Suppressor macrophage (primary cell): ENCODE measurements at places on chromosomes 5 and 9.
A peak's percentile ranks its signal among the peaks of the same experiment; 100 is the strongest.

GRCh38 chr5:1648806-1649205 lies 125.0 kb upstream of the LPCAT1 start:
- no peak for DNase-seq

DNA sequence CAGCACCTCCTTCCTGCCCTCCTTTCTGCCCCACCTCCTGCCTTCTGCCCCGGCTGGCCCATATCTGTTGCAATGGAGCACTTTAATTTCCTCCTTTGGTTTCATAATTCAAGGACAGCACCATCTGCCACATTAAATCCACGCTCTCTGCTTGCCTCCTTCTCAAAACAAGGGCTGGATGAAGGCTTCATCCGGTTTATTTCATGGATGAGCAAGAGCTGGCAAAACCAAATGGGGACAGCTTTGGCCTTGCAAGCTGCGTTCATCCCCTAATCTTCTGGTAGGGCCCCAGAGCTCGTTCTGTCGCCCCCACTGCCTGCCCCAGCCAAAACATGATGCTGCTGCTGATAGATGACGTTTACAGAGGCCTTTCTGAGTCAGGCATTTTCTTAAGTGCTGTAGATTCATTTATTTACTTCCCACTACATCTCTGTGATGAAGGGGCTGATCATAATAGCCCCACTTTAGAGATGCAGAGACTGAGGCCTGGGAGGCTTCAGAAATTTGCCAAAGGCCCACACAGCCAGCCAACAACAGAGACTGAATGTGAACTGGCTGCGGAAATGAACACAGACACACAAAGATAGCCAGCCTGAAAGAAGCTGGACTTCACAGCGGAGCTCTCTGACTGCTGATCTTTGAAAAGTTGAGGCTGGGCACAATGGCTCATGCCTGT lies 115.6 kb upstream of the CPEB4 start:
- DNase-seq = peak; percentile 60

GRCh38 chr9:76835571-76836283 lies 70.2 kb downstream of the PRUNE2 start:
- no peak for DNase-seq

DNA sequence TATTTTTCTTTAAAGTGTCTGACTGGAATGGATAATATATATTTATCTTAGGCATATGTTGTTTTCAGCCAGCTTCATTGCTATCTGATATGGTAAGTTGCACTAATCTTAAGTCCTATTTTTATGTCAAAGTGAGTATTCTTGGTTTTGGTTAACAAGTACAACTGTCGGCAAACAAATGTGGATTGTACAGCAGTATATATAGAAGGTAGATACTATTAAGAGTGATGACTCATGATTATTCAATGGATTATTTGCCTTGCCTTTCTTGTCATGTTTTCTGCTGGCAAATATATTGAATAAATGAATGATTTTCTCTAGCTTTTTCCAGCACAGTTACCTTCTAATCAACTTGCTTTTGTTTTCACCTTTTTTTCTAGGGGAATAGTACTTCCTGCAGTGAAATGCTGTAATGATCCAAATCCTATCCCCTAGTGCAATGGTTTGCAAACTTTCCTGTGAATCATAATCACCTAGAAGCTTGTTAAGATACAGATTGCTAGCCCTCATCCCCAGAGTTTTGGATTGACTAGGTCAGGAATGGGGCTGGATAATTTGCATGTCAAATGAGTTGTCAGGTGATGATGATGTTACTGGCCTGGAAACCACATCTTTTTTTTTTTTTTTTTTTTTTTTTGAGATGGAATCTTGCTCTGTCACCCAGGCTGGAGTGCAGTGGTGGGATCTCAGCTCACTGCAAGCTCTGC lies 60.8 kb upstream of the ARRDC3 start:
- DNase-seq = no peak

GRCh38 chr9:122186301-122186700 lies 26.6 kb downstream of the MORN5 start:
- no peak for DNase-seq

DNA sequence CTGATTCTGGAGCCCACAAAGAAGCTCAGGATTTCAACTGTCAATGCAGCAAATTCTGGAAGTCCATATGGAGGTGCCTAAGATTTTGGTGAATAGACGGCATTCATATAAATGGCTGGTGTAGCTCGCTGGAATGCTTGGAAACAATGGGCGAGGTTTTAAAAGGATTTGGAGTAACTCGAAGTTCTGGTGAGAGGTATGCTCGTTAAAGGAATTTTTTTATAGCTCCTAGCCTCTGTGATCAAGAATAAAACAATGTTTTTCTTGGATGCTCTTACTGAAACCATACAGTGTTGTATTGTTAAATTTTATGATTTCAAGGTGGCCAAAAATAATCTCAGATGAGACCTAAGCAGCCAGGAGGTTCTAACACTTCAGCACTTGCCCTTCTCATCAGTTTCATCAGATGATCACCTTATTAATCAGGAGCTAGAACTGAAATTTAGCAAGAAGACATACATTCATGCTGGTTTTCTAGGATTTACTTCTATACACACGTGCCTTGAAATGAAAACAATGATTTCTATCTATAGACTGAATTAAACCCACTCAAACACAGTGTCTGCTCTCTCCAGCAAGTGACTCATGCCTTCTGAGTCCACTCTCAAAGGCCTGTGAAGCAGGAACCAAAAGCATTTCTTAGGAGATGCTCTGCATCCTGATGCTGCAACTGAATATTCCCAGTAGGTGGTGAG lies 79.2 kb downstream of the OTULIN start:
- no peak for DNase-seq

DNA sequence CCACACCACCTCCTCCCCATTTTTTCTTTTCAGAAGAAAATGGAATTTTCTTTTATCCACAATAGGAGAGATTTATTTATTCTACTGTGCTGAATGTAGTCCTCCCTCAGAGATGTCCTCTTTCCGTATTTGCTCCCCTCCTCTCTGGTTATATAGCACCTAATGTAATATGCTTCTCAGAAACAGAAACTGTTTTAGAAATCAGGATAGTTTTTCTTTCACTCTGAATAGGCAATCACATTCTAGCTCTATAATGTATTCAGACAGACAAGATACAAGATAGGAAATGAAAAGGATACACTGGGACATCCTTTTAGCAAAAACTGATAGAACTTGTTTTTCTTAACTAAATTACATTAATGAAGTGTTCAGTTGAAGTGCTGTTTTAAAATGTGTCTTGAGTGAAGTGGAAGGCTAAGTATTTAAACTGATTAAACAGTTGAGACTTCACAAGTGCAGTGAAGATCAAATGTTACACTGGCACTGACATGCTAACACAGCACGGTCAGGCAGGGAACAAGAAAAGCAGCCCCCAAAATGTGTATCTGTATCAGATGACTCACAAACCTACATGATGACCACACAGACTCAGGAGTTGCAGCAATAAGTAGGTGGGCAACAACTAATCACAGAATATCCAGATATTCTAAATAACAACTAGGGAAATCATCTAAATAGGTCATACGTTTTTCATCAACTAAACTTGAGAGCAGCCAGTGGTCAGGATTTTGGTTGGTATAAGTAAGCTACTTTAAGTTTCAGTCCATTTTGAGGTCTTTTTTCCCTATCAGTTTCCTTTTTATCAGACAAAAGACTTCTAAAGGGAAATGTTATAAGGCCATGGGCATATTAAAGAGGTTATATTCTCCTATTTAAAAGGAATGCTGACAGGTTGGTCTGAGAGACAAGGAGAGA lies 260.4 kb downstream of the MLLT3 start:
- no peak for DNase-seq

DNA sequence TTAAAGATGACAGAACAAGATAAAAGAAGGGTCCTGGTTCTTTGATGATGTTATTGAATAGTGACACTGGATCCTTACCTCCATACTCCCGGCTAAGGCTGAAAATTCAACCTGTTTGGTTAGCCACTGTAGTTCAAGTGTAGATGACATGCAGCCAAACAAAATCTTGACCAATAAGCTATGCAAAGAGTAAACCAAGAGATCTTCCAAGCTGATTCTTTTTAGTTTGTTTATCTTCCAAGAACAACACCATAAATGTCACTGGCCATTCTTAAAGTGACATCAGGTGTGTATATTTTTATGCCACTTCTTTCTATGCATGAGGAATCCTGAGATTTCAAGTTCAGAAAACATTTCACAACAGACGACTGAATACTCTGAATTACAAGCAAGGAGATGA lies 141.5 kb upstream of the FST start:
- DNase-seq = no peak

DNA sequence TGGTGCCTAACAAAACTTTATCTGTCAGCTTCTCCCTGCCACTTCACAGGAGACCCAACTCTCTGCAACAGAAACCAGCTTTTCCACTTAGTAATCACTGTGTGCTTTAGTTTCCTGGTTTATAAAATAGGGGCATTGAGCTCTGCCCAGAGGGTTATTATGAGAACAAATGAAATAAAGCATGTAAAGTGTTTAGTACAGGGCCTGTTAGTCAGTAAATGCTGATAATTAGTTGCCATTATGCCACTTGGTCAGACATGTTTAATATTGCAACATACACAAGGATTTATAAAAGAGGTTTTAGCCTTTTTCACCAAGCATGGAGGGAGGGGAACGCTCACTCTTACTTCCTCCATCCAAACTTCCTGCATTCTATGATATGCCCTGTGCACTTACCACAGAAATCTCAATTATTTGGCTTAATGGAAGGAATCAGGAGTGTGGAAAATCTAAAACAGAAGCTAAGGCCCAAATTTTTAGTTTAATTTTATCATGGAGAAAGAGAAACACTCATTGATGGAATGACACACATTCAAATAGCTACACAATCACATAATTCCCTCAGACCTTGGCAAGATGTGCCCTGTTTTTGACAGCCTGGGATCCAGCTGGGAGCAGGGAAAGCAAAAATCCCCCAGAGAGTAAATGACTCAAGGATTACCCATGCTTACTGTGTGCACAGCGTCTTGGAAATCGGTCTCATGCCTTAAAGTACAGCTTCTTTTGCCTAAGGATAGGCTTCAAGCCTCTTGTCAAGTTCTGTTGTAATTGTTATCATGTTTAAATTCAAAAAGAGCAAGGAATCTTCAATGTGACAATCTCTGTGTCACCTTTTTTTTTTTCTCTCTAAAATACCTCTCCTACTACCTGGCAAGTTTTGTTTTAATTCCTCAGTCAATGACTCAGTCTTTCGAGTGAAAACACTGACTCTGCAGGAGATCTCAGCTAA lies 34.0 kb downstream of the ZNF474 start:
- DNase-seq = peak; percentile 8

- peak; percentile 37 for DNase-seq
Observed at GRCh38 chr9:88197016-88197415, 58.7 kb upstream of the SPATA31C2 start.

- DNase-seq = peak; percentile 40
Observed at GRCh38 chr9:69199769-69200470, 25.8 kb downstream of the TJP2 start.

DNA sequence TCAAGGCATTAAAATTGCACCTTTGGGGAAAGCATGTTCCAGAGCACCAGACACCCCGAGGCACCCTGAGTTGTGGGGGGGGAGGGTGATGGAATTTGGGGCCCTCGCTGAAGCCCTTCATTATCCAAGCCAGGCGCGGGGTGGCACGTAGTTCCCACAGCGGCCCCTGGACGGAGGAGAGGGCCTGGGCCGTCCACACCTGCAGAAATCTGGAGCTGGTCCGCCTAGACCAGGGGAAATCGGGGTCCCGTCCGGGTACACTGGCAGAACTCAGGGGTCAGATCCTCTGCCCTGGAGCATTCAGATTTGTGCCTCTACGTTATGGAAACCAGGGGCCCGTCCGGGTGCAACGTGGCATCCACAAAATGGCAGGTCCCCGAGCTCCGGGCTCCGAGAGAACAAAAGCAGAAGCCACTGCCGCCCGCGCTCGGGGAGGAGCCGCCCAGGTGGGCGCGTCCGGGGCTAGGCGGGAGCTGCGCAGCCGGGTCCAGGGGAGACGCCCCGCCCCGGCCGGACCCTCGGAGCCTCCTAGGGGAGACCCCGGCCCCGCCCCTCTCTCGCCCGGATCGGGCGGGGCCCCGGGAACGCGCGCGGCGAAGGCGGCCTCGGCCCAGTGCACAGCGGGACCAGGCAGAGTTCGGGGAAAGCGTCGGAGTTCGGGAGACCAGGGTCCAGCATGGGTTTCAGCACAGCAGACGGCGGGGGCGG lies at the start of gene PLEKHG4B:
TSS of gene PLEKHG4B (plus strand) at position 613 of the 708 bp plus-strand sequence. CDS start at position 677, 64 bp downstream.
- DNase-seq = peak; percentile 22

DNA sequence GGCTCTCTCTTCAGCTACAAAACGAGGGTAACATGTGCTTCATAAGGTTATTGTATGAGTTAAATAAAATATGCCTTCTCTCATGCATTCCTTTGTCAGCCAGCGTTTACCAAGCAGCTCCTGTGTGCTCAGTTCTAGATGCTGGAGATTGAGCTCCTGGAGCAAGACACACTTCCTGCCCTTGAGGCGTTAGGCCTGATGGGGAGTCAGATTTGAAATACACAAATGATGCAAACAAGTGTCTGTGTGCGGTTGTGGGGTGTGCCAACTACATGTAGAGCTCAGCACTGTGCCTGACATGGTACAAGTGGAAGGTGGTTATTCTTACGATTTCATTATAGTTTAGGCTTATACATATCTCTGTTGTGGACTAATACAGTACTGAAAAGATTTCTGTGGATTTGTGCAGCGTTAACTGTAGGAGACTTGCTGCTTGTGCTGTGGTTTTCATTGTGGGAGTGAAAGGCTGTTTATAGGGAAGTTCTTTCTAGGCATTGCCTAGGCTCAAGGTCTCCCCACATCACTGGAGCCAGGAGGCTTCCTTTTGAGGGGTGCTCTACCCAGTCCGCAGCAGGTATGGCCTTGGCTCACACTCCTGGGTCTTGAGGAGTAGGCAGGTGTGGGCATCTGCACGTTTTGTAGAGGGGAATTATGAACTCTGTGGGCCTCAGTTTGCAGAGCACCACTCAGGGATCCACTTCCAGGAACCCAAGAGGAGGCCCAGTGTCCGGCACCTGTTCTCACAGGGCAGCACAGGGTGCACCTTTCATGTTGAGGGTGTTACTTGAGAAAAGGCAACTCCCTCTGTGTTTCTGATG lies 39.8 kb upstream of the ANGPTL2 start:
- peak; percentile 14 for DNase-seq
